ENCODE measurements at places on chromosomes 11 and 22. TPM values are rescaled to one million over a fixed set of nuclear protein-coding genes. Genes with fewer than 3 reads are reported as not detected.

CRYAB gene
- 66.6 TPM for total RNA-seq

MMP1 gene
- not detected for total RNA-seq

TCN1 gene
- total RNA-seq = not detected

TMPRSS4 gene
- total RNA-seq = not detected

SLC25A18 gene
- 2.8 TPM for total RNA-seq

CDPF1 gene
- total RNA-seq = 13.9 TPM

MEI1 gene
- 1.3 TPM for total RNA-seq

SYT9 gene
- total RNA-seq = 0.10 TPM

ALKBH3 gene
- total RNA-seq = 30.6 TPM

- no peak for DNase-seq
Observed at GRCh38 chr22:49422701-49423100, 405.0 kb downstream of the BRD1 start.

DNA sequence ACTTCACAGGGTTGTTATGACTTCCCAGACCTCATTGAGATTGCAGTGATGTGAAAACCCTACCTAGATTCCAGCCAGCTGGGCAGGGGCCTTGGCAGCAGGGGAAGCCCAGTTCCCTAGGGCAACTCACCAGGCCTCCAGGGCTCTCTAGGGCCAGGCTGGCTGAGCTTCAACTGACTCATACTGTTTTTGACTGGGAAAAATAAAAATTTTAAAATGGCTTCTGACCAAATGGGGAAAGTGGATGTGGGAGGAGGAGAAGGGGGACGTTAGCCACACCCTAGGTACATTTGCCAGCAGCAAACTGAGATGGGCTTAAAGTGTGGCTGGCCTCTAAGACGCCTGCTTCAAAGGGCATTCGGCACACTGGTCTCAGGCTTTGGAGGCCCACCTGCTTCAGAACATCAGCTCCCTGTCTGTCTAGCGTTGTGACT is 39.0 kb downstream of the BMAL1 start:
- peak; percentile 74 for DNase-seq

DNA sequence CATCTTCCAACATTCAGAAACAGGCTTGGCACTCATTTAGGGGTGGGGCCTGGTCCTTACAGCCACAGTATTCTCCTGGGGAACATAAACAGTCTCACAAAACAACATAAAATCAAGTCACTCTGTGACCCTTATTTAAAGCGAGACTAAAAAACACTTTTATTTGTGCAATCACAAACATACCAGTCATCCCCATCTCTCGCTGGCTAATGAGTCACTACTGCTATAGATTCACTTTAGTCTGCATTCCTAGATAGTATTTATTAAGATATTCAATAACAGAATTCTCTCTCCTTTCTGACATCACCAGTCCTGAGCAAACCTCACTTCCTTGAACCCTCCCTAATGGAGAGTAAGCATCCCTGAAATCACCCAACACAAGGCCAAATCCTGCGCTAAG is 68.0 kb downstream of the ZBTB44 start:
- no peak for DNase-seq

DNA sequence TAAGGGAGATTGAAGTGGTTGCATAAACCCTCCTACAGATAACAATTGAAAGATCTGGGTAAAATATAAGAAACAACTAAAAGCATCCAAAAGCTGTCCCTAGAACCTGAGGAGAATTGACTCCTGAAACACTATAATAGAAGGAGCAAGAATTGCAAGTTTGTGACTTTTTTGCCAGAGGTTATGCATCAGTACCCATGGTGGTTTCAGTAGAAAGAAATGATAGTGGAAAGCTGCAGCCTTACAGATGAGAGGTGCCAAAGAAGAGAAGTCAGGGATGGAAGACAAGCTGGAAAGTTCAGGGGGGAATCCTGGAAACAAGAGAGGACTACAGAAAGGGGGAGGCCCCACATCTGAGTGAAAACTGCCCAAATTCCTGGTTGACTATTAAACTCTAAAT is 80.7 kb downstream of the PACS1 start:
- DNase-seq = no peak

DNA sequence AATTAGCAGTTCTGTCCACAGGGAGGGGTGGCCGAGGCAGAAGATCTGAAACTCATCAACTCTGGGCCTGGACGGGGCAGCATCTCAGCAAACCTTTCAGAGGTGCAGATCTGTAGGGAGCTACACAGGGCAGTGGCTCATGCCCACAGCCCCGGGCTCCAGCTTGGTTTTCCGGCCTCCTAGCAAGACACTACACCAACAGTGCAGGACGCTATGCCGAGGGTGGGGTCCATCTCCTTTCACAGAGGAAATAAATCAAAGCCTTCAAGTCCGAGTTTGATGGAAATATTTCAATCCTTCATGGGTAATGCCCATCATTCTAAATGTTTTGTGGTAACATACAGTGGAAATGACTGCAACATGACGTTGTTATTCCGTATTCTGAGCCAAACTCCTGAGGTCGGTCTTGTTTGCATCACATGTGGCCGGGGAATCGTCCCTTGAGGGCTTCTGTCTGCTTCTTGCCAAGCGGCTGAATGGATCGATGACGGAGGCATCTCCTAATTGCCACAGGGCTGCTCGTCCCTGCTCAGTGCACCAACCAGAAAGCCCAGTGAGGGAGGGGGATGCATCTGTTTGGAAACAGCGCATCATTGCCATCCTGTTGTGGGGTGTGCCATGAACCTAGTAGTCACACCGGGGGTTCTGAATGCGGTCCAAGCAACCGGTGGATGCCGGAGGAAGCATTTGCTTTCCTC is 30.0 kb downstream of the LINC01488 start:
- DNase-seq = no peak

DNA sequence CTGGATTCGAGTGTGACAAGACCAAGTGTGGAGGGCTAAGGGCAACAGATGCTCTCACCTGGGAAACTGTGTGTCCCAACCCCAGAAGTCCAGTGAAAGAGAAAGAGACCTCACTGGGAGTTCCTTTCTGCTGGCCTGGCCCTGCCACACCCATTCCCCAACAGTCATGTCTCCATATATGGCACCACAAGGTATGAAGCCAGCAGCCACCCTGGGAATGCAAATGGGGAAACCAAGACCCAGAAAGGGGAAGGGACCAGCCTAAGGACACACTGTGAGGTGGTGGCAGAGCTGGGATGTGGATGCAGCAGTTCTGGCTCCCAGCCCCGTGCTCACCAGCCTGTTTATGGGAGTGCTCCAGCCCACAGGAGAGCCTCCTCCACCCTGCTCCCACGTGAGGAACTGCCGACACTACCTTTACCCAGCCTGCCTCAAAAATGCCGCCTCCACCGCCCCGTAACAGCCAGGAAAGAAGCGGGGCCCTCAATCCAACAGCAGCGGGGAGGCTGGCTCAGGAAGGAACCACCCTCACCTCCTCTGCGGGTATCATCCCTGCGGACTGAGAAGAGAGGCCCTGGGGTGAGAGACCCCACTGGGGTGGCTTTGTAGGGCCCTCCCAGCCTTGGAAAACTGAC is 12.6 kb downstream of the LMO1 start:
- DNase-seq = no peak

- no peak for DNase-seq
Observed at GRCh38 chr22:21760640-21761039, 25.0 kb upstream of the YPEL1 start.

DNA sequence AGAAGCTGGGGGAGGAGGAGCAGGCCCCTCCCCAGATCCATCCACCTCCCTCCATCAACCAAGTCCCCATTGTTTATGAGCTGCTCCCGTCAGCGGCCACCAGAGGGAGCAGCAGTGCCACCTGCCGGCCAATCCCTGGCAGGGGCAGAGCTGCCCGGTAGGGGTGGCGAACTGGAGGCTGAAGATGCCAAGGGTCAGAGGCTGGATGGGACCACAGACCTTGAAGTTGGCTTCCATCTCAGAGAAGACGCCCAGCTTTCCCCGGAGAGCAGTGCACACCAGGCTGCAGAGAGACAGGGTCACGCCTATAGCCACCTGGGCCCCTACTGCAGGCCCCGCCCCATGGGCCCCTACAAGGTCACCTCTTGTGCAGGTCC is 3.6 kb downstream of the FIBP start:
- DNase-seq = peak; percentile 84

DNA sequence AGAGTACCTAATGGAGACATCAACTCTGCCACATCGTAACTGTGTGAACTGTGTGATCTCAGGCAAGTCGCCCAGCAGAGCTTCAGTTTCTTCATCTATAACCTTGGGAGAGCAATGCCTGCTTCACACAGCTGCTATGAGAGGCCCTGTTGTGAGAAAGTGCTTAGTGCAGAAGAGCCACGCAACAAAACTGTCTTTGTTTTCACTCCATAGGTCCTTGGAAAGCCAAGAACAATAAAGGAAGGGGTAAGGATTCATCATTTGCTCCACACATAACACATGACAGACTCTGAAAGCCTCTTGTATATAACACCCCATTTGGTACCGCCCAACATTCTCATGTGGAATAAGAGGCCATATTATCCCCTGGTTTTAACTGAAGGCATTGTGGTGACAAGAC is 231.9 kb upstream of the ISX start:
- DNase-seq = no peak

DNA sequence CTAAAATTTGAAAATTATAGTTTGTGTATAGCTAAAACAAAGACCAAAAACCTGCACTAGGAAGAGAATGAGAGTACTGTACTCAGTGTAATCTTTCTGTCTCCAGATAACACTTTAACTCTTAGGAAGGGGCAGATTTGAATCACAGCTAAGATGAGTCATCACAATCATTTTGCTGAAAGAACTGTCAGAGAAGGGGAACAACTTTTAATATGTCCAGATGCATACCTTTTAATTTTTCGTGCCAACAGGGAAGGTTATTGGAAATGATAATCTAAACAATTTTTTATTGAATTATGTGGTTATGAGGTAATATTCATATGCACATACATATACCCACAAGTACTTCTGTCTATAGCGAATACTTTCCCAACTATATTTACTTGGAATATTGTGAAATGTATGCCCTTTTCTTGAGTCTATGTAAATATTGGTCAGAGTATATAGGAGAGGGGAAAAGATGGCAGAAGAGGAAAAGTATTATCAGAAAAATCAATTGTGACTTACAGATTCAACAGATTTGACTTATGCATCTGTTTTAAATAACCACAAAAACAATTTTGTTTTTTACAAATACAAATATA is 51.1 kb upstream of the MUC15 start:
- no peak for DNase-seq

GRCh38 chr11:134683860-134684259 is 271.8 kb upstream of the B3GAT1 start:
- no peak for DNase-seq

- no peak for DNase-seq
Observed at GRCh38 chr11:94521684-94522083, 9.4 kb downstream of the C11orf97 start.

DNA sequence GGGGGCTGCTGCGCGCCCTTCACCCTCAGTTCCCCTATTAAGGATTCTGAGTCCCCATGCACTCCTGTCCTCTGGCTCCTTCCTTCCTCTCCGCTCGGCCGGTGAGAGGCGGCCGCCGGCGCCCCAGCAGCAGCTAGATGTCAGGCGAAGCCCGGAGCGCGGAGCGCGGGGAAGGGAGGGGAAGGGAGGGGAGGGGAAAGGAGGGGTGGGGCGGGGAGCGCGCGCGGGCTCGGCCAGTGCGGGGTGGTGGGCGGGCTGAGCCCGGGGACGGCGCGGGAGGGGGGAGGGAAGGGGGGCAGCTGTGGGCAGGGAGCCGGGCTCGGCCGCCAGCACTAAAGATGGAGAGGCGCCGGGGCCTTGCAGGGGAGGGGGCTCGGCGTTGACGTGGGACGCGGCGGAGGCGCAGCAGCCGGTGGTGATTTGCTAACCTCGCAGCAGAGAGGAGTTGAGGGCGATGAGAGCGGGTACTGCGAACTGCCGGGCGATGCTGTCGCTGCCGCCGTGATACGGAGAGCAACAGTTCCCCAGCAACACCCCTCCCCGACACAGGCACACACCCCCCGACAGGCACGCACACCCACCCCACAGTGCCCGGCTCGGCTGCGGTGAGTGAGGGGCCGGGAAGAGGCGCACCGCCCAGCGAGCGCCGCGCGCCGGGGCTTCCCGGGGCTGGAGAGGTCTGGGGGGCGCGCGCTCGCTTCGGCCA is at the start of gene ZBTB16:
TSS of gene ZBTB16 (plus strand) at position 434 of the 706 bp plus-strand sequence. CDS start 3,590 bp downstream, outside the sequence.
- peak; percentile 91 for DNase-seq

GRCh38 chr11:1875093-1875850 is 16.4 kb downstream of the PRR33 start:
- DNase-seq = no peak

DNA sequence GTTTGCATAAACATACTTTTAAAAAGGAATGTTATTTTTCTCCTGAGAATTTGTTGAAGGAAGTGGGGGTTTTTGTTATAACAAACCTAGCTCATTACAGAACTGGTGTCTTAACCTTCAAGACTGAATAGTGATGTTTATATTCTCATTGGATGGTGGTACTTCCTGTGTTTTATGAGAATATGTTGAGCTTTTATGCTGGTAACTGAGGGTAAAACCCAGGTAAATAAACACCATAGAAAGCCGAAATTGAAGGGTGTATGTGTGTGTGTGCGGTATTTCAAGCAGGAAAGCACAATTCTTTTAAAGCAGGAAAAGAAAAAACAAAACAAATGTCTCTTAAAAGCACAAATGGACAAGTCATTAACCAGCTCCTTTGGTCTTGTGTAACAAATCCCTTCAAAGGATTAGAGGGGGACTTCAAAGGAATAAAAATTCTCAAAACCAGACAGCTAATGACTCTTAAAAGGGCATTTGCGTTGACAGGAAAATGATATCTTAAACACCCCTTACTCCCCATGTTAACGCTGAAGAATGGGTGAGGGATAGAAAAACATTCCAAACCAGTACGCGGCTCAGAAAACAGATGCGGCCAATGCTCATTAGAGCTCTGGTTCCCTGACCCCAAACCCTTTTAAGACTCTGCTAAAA is 23.8 kb downstream of the LMO2 start:
- DNase-seq = no peak

- no peak for DNase-seq
Observed at GRCh38 chr22:17777005-17777716, 2.9 kb upstream of the BID start.

- DNase-seq = no peak
Observed at GRCh38 chr11:87712802-87713202, 462.4 kb downstream of the RAB38 start.

DNA sequence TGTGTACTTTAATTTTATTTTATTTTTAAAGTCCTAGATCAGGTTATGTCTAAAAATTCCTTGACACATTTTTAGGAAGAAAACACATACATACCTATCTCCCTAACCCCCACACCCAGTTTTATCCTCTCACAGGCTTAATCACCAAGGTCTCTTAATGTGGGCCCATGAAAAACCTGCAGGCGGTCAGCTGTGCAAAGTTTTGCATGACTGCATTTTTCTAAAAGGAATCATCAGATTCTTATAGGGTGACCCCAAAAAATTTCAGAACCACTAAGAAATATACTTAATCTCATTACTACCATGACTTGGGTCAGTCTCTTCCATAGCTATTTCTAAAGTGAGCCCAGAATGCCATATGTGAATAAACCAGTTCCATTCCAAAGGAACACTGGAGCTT is 19.8 kb downstream of the SAA1 start:
- no peak for DNase-seq

- DNase-seq = no peak
Observed at GRCh38 chr11:71484248-71485062, 31.5 kb downstream of the NADSYN1 start.

GRCh38 chr11:46492532-46492931 is 101.0 kb upstream of the CHRM4 start:
- DNase-seq = no peak

Measured in ovary (tissue), 10 donors.